ENCODE measurements at places on chromosomes 13 and 19. TPM values are rescaled to one million over a fixed set of nuclear protein-coding genes. Genes with fewer than 3 reads are reported as not detected.

The CBARP gene
- 4.6 TPM for total RNA-seq

The ZNF225 gene
- total RNA-seq = 5.9 TPM

The KLK1 gene
- not detected for total RNA-seq

The MUC16 gene
- total RNA-seq = under 0.01 TPM

The OBI1 gene
- total RNA-seq = 25.7 TPM

The PEAK3 gene
- total RNA-seq = not detected

The CD209 gene
- not detected for total RNA-seq

The GPR12 gene
- not detected for total RNA-seq

The PSG3 gene
- total RNA-seq = not detected

The IGFL2 gene
- total RNA-seq = not detected

The SPART gene
- 117 TPM for total RNA-seq

The CDX2 gene
- total RNA-seq = not detected

The RGCC gene
- total RNA-seq = 17.0 TPM

The NEK3 gene
- total RNA-seq = 9.2 TPM

The CD70 gene
- total RNA-seq = not detected

The DCT gene
- 0.12 TPM for total RNA-seq

The PDX1 gene
- total RNA-seq = not detected

The C19orf73 gene
- total RNA-seq = 1.2 TPM

The OR4F17 gene
- not detected for total RNA-seq

The LILRA5 gene
- total RNA-seq = not detected

The PEX11G gene
- total RNA-seq = 3.2 TPM

The SIGLEC5 gene
- total RNA-seq = not detected

The CLEC17A gene
- total RNA-seq = not detected

The ZNF576 gene
- total RNA-seq = 13.0 TPM

The TNFSF11 gene
- not detected for total RNA-seq

The HSD17B14 gene
- 6.0 TPM for total RNA-seq

The SGCG gene
- total RNA-seq = 0.75 TPM

The GPR42 gene
- total RNA-seq = not detected

The KLF1 gene
- total RNA-seq = not detected

The ZNF296 gene
- total RNA-seq = 0.22 TPM

The ZNF439 gene
- 6.7 TPM for total RNA-seq

The ZNF99 gene
- not detected for total RNA-seq

The RRAS gene
- total RNA-seq = 58.6 TPM

The MYO1F gene
- 0.22 TPM for total RNA-seq

The CYP2A6 gene
- total RNA-seq = not detected

The ZNF432 gene
- total RNA-seq = 10.3 TPM

The ZNF575 gene
- 0.37 TPM for total RNA-seq

The CEACAM16 gene
- total RNA-seq = not detected

The SSBP4 gene
- 63.0 TPM for total RNA-seq

The TEX29 gene
- not detected for total RNA-seq

The ZNF420 gene
- total RNA-seq = 6.6 TPM

The ATP11A gene
- total RNA-seq = 7.2 TPM

The ZNF534 gene
- total RNA-seq = not detected

The INSL3 gene
- total RNA-seq = not detected

The PDS5B gene
- total RNA-seq = 31.7 TPM
